Aorta (tissue), 5 donors: ENCODE measurements at places on chromosomes 16 and 17. TPM values are rescaled to one million over a fixed set of nuclear protein-coding genes. Genes with fewer than 3 reads are reported as not detected.

- peaks cover 3% of the 10 kb centered on the region for H3K36me3 ChIP-seq
- H3K27ac ChIP-seq: no peak overlapping the region
- no peaks in the 10 kb centered on the region for H3K4me1 ChIP-seq
- H3K4me3 ChIP-seq: no peak overlapping the region
Measured at GRCh38 chr16:72805486-72805885, 242.4 kb downstream of the ZFHX3 start.

DNA sequence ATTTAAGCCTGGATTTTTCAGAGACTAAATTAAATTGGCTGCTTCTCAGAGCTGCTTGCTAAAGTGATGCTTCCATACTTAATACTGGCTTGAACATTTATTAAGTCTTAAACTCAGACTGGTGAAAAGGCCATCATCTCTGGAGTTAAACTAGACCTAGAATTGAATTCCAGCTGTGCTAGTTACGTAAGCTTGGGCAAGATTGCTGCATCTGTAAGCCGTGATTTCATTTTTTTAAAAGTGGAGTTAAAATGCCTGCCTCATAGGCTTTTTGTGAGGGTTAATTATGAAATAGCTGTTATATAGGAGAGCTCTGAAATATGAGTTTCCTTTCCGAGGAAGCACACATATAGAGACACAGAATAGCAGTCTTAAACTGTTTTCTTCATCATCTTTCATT, 84.7 kb downstream of the VAT1L start:
- H3K27me3 ChIP-seq: no peaks in the 10 kb centered on the region
- no peak overlapping the region for H3K4me3 ChIP-seq
- no peaks in the 10 kb centered on the region for H3K36me3 ChIP-seq

DNA sequence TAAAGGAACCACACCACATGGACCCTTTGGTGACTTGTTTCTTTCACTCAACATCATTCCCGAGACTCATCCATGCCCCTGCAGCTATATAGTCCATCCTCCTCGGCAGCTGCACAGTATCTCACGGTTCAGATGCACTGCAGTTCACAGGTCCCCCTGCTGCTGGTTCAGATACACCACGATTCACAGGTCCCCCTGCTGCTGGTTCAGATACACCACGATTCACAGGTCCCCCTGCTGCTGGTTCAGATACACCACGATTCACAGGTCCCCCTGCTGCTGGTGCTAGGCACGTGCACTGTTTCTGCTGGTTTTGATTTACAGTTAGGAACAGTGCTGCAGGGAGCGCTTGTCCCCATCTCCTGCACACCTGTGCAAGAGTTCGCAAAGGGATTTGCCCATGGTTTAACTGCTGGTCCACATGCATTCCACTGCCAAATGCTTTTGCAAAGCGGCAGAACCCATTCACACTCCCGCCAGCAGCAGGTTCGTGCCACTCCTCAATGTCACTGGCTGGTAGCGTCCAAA, 3.8 kb downstream of the HSDL1 start:
- no peaks in the 10 kb centered on the region for H3K4me1 ChIP-seq
- H3K4me3 ChIP-seq: no peak overlapping the region
- H3K27me3 ChIP-seq: no peaks in the 10 kb centered on the region
- H3K27ac ChIP-seq: no peak overlapping the region

- H3K27me3 ChIP-seq: no peaks in the 10 kb centered on the region
- H3K4me1 ChIP-seq: no peaks in the 10 kb centered on the region
- no peaks in the 10 kb centered on the region for H3K36me3 ChIP-seq
Measured at GRCh38 chr16:28603381-28604185, 6.3 kb downstream of the SULT1A1 start.

DNA sequence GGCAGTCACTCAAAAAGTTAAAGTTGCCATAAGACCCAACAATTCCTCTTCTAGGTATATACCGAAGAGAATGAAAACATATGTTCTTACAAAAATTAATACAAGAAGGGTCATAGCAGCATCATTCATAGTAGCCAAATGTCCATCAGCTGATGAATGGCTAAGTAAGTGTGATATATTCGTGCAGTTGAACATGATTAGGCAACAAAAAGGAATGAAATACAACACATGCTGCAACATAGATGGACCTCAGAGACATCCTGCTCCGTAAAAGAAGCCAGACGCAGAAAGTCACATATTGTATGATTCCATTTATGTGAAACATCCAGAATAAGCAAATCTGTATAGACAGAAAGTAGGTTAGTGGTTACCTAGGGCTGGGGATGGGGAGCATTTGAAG, 229.4 kb upstream of the CACNG5 start:
- no peaks in the 10 kb centered on the region for H3K36me3 ChIP-seq
- H3K27ac ChIP-seq: no peak overlapping the region
- no peaks in the 10 kb centered on the region for H3K4me1 ChIP-seq
- no peak overlapping the region for H3K4me3 ChIP-seq
- H3K27me3 ChIP-seq: no peaks in the 10 kb centered on the region

DNA sequence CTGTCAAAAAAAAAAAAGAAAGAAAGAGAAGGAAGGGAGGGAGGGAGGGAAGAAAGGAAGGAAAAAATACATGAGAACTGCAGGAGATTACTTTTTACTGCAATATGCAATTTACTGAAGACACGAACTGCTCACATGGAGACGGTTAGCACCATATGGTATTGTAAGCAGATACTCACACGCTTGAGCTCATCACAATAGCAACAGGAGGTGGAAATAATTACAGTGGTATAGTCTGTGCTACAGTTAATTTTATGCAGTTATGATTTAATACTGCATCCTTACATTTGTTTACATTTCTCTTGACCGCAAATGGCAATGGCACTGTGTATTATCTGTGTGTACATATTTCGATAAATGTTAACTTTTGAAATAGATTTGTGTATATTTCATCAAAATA, 21.4 kb upstream of the SLC46A1 start:
- H3K27me3 ChIP-seq: no peaks in the 10 kb centered on the region
- no peak overlapping the region for H3K4me3 ChIP-seq
- no peak for DNase-seq
- H3K27ac ChIP-seq: no peak overlapping the region
- no peaks in the 10 kb centered on the region for H3K36me3 ChIP-seq

GRCh38 chr17:59372138-59372751, 40.8 kb downstream of the YPEL2 start:
- peak overlapping the region; percentile 99 for H3K27ac ChIP-seq
- H3K27me3 ChIP-seq: no peaks in the 10 kb centered on the region
- no peak overlapping the region for H3K4me3 ChIP-seq
- H3K36me3 ChIP-seq: no peaks in the 10 kb centered on the region
- peak; percentile 79 for DNase-seq
- H3K4me1 ChIP-seq: peaks cover 13% of the 10 kb centered on the region

The SLC35G6 gene
- not detected for total RNA-seq

The TSPOAP1 gene
- total RNA-seq: 9.0 TPM
